Transverse colon (tissue), 4 donors: ENCODE measurements at places on chromosomes 16 and 17. TPM values are rescaled to one million over a fixed set of nuclear protein-coding genes. Genes with fewer than 3 reads are reported as not detected.

The PIK3R6 gene
- not detected for total RNA-seq

The ADAD2 gene
- total RNA-seq: not detected

The KRT36 gene
- total RNA-seq: not detected

The PIK3R5 gene
- 8.3 TPM for total RNA-seq

The KCNH4 gene
- not detected for total RNA-seq

The NIP7 gene
- total RNA-seq: 13.0 TPM

The SPHK1 gene
- not detected for total RNA-seq

The KRTAP1-1 gene
- not detected for total RNA-seq

The SRCIN1 gene
- total RNA-seq: 1.8 TPM

The C16orf89 gene
- total RNA-seq: not detected

The DHRS7C gene
- not detected for total RNA-seq

The KIF2B gene
- total RNA-seq: not detected

The DNAI2 gene
- not detected for total RNA-seq

The SOST gene
- not detected for total RNA-seq

The NLGN2 gene
- total RNA-seq: 2.2 TPM

The CTRB2 gene
- total RNA-seq: not detected

The NME2 gene
- 269 TPM for total RNA-seq

The KRTAP4-3 gene
- not detected for total RNA-seq
